ENCODE measurements at places on chromosomes 11 and 22.

DNA sequence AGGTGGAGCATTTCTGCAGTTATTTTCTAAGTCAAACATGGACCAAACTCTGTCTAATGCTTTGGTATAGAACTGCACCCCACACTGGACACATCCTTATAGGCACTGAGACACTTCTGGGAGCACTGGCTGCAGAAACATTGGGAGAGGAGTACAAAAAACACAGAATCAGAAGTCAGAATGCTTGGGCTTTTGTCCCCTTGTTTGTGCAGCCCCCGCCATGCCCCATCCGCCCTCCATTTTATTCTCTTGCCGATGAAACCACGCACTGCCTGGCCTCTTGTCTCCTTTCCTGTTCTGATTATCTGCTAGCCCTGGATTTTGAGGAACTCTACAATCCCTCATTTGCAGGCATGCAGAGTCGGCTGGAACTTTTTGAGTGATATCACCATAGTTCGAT is 1201.2 kb downstream of the TBC1D22A start:
- DNase-seq: no peak

- DNase-seq: no peak
These were observed 652.0 kb upstream of the CCDC90B start for GRCh38 chr11:83938148-83938547.

DNA sequence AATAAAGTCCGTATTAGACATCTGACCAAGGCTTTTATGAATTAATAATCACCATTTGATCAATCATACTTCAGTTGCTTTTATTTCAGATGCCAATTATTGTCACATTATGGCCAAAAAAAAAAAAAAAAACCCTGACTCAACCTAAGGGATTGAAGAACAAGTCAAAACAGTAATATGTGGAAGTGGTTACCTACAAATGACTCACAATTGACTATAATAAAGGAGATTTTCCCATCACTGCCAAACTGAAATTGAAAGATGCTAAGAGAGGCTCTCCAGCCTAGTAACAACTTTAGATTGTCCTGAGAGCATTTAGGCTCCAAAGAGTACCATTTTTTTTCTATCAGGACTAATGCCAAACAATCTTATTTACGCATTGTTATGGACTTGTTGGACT is 35.2 kb downstream of the SOX6 start:
- DNase-seq: no peak

DNA sequence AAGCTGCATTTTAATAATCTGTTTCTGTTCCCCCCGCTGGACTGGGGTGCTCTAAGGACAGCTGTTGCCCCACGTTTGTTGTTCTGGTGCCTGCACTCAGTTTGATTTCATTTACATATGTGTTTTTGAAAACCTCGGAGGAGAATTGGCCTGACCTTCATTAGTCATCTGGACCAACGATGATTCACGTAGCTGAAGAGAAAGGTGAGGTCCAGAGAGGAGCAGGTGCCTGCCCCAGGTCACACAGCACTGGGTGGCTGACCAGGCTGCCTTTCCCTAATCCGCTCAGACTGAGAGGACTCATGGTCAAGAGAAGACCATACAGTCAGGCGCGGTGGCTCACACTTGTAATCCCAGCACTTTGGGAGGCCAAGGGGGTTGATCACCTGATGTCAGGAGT is 3.8 kb downstream of the CSDC2 start:
- no peak for DNase-seq

- DNase-seq: no peak
These were observed 56.6 kb downstream of the ST14 start for GRCh38 chr11:130216221-130216550.

DNA sequence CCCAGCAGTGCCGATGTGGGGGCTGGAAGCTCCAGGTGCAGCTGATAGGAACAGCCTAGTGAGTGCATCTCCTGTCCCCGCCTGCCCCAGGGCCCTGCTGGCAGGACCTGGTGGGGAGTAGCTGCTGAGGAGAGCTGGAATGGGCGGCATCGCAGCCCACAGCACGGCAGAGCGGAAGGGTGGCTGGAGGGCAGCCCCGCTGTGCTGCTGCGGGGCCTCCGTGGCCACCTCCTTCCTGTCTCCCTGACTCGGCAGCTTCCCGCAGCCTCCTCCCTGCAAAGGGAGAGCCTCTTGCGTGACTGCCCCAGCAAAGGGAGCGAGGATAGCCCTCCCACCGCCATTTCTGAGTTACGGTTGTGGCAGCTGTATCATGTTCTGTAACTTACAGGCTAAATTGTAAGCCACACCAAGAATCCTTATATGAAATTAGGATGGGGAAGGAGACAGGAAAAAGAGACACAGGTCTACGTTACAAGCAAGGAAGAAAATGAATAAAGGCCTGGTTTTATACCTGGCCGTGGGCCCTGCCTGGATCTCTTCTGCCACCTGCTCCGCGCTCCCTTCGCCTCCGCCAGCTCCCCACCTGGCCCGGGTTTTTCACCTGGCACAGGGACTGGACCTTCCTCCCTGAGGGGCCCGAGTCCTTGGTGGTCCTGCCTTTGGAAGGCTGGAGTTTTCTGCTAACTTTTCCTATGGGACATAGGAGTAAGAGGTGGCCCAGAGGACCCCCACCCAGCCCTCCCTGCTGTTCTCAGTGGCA is 10.0 kb downstream of the TPCN2 start:
- no peak for DNase-seq

DNA sequence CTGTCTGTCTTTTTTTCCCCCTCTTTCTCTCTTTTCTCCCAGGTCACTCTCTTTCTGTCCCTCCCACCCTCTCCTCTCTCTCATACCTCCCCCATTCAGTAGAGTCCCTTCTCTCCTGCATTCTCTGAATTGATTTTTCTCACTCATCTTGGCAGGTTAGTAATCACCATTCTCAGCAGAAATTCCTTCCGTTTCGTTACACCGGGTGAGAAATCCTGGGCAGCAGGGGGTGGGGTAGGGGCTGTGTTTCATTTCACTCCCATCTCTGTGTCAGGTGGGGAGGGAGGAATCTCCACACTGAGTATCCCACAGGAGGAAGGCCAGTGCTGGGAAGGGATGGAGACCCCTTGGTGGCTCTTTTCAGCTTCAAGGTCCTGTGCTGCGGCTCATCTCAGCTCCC is 253.5 kb downstream of the MIAT start:
- DNase-seq: no peak

DNA sequence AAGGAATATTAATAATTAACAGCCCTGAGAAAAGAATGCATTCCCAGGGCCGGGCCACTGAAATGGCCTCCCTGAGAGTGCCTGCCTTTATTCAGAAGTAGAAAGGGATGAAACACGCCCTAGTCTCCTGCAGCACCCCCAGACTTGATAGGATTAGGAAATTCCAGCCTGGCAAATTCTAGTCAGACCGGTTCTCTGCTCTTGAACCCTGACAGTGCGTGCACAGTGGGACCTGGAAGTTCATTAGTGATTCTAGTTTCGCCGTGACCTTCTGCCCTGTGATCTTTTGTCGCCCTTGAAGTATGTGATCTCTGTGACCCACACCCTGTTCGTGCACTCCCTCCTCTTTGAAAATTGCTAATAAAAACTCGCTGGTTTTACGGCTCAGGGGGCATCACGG is 2.1 kb upstream of the GSTP1 start:
- no peak for DNase-seq

GRCh38 chr11:120331301-120331996 is 4.8 kb upstream of the ARHGEF12 start:
- DNase-seq: no peak

All from activated CD4-positive, alpha-beta T cell treated with anti-CD3 and anti-CD28 coated beads for 1 hour (primary cell).